ENCODE measurements at places on chromosomes 16 and 17. TPM values are rescaled to one million over a fixed set of nuclear protein-coding genes. Genes with fewer than 3 reads are reported as not detected.

The TP53TG3C gene
- not detected for total RNA-seq

The SYNGR3 gene
- total RNA-seq, result 5.6 TPM

The HOXB9 gene
- total RNA-seq, result not detected

The TP53TG3 gene
- not detected for total RNA-seq

The AATK gene
- 2.1 TPM for total RNA-seq

The MYH3 gene
- total RNA-seq, result 0.07 TPM

The KRT15 gene
- 3.4 TPM for total RNA-seq

DNA sequence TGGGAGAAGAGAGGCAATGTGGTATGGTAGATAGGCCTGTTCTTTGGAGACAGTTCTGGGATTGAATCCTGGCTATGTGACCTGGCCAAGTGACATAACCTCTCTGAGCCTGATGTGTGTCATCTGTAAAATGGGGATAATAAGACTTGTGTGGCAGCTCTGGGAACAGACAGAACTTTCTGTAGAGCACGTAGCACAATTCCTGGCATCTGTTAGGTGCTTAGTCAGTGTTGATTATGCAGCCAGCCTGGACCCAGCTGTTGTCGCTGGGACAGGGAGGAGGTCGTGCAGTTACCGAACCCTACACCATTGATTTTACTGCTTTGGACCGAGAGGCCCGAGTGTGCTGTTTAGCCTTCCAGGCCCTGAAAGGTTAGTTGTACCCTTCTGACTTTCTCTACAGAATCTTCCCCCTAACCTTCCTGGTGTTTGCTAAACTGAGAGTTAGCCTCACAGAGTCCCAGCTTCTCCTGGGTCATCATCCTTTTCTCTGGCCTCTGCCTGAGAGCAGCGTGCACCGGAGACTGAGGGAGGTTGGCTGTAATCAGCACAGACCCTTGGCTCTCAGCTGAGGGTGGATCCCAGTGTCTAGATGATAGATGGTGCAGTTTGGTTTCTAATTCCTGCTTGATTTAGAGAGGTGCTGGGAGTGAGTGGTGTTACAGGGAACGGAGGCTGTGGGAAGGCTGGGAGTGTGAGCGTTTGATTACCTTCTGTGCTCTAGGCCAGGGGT lies 31.9 kb downstream of the MSI2 start:
- DNase-seq, result no peak

GRCh38 chr17:50258647-50259476 lies 15.4 kb upstream of the TMEM92 start:
- no peak for DNase-seq

DNA sequence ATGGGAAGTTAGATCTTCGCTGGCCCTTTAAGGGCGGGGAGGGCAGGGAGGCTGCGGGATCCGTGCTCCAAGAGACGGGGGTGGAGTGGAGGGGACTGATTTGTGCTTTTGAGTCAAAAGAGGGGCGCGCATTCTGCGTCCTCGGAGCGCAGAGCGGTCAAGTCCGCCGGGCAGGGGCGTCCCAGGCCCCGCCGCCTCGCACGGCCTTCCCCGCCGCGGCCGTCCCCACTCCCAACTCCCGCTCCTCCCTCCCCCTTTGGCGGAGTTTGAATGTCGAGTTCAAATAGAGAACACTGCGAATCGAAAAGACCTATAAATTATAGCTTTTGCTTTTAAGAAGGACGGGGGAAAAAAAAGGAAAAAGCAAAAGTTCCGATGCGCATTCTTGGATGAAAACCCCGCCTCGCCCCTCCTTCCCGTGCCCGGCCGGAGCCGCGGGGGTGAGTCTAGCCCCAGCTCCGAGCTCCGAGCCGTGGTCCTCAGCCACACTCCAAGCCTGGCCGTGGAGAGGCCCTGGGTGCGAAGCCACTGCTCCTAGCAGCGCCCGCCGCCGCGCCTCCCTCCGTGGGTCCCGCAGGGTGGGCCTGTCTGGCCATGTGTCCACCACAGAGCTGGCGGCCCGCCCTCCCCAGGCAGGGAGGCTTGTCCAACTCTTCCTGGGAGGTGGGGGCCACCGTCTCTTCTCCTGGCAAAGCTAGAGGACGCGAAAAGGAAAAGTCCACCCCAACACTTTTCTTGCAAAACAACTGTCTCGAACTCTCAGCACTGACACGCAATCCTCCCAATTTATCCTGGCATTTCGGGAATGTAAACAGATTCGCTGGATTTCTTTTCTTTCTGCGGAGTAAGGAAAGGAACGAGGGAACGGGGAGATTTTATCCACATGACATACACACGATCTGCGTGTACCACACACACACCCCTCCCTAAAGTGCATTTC lies 3.6 kb downstream of the CBX8 start:
- DNase-seq, result no peak

DNA sequence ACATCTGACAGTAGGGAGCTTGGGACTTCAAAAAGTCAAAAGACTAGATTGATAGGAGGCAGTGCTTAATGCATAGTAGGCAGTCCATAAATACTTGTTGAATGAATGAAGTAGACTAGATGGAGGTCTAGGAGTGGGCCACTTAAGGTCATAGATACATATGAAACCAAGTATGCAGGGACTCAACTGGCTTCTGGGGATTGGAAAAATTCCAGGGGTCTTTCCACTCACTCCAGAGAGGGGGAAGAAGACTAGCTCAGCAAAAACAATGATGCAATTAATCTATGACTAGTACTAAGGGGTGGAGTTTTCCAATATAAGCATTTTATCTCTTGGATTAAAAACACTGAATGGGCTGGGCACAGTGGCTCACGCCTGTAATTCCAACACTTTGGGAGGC lies 298.3 kb upstream of the XYLT1 start:
- no peak for DNase-seq

GRCh38 chr16:78972986-78973385 lies 627.6 kb downstream of the MAF start:
- DNase-seq, result no peak

DNA sequence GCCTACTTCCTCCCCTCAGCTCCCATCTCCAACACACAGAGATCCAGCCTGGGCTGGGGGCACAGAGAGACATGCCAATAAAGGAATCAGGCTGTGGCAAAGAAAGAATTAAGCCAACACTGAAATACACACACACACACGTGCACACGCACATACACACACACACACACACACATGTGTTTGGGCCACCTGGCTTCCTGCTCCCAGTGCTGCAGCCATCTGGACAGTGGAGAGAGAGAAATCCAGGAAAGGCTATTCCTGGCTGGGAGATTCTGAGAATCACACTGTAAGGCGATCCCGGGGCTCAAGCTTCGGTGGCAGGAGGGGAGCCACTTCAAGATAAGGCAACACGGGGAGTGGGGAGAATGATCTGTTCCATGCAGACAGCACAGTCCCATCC lies 72.4 kb downstream of the NOG start:
- no peak for DNase-seq

GRCh38 chr17:39237586-39237985 lies 11.8 kb upstream of the STAC2 start:
- no peak for DNase-seq
